ENCODE measurements at places on chromosomes 6 and 20.

- peak; percentile 46 for DNase-seq
Measured at GRCh38 chr6:27986928-27987725, 30.1 kb downstream of the OR2B6 start.

DNA sequence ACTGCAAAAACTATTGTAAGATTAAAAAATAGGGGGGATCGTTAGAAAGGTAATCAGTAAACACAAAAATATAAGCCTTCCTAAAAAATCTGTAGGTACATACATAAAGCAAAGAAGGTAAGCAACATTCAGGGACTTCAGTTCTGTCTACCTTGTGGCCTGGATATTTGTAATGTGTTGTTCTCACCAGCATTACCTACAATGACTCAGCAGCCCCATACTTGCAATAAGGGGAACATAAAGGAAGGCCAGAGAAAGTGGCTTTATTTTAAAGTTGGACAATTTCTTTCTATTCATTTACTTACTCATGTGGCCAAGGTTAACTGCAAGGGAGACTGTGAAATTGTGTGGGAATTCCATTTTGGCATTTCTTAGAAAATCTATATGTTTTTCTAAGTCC is 277.2 kb upstream of the PREP start:
- DNase-seq: no peak

- no peak for DNase-seq
Measured at GRCh38 chr6:109713097-109713496, 22.0 kb downstream of the FIG4 start.

- peak; percentile 83 for DNase-seq
Measured at GRCh38 chr6:14037402-14038277, 79.9 kb upstream of the CD83 start.

DNA sequence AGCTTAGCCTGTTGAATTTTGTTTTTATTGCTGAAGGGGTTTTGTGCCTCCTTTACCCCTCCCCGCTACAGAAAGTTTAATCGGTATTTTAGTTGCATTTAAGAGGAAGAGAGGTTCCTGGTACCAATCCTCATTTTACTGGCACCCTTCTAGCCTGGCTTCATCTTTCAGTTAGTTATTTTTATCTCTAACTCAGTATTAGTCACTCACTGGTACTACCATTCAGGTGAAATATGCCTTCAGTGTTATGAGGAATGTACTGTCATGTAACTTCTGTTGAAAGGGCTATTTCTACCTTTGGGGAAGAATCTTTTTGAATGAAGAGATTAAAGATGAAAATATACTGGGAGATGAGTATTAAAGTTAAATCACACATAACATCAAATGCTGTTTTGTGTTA is 211.8 kb downstream of the CDKAL1 start:
- no peak for DNase-seq

DNA sequence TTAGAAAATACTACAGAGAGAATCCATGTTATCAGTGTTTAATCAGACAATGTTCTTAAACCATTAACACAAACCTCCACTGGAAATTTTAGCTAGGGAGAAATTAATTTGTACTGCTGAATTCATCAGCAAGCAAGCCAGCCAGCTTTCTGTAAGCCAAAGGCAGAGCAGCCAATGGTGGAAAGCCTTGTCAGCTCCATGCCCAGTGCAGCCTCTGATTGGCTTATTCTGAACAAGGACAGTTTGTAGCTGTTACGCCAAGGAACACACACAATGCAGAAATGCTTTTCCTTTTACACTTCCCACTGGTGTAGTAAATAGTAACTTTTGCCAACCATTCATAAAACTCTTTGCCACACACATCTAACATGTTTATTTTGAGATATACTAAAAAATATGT is 265.0 kb downstream of the TENT5A start:
- DNase-seq: no peak

DNA sequence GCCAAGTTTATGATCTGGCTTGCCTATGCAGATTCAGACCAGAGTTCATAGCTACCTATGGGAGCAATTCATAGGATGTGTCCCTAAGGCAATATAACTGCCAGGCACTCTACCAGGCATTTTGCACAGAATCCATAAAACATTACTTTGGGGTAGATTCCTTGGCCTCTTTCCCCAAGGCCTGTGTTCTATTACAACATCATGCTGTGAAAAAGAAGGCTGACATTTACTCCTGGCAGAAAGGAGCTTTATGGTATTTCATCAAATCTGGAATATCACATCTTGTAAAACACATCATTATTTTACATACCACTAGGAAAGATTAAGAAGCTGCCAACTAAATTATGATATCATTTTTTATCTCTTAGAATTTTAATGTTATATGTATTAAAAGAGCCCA is 287.0 kb upstream of the MARCKS start:
- no peak for DNase-seq

- DNase-seq: peak; percentile 43
Measured at GRCh38 chr6:47669684-47670513, 28.5 kb upstream of the ADGRF4 start.

DNA sequence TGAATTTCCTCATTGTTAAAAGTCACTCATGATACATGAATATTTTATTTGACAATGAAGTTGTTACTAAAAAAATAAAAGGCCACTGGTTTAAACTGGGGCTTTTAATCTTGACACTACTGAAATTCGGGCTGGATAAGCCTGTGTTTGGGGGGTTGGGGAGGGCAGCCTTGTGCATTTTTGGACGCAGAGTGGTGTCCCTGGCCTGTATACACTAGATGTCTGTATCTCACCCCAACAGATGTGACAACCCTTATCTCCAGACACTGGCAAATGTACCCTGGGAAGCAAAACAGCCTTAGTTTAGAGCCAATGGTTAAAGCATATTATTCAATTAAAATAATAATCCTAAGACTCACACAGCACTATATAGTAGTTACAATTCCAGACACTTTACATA is 24.8 kb downstream of the MAN1A1 start:
- DNase-seq: no peak

GRCh38 chr20:38143238-38143645 is 21.8 kb downstream of the TGM2 start:
- no peak for DNase-seq

DNA sequence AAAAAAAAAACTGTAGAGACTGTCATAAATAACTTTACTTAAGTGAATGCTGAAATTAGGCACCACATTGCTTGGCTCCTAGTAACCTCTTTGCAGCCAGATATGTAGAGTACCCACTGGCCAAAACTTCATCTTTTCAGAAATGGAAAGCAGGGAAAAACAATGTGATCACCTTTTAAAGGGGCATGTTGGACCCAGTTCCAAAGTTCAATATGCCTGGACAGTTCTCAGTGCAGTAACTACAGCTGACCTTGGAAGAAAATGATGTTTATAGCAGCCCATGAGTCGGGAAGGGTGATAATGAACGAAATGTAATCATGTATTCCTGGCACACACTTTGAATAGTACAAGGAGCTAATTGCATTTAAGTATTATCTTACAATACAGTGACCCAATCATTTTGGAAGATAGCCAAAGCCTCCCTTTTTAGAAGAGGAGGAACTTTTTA is 93.6 kb upstream of the TAB2 start:
- DNase-seq: no peak

- no peak for DNase-seq
Measured at GRCh38 chr20:33079259-33079658, at the start of gene BPIFB4. Gene BPIFB4, plus strand, starts transcription at chr20:33079643. Its CDS starts 1,884 bp downstream, at chr20:33081527.

DNA sequence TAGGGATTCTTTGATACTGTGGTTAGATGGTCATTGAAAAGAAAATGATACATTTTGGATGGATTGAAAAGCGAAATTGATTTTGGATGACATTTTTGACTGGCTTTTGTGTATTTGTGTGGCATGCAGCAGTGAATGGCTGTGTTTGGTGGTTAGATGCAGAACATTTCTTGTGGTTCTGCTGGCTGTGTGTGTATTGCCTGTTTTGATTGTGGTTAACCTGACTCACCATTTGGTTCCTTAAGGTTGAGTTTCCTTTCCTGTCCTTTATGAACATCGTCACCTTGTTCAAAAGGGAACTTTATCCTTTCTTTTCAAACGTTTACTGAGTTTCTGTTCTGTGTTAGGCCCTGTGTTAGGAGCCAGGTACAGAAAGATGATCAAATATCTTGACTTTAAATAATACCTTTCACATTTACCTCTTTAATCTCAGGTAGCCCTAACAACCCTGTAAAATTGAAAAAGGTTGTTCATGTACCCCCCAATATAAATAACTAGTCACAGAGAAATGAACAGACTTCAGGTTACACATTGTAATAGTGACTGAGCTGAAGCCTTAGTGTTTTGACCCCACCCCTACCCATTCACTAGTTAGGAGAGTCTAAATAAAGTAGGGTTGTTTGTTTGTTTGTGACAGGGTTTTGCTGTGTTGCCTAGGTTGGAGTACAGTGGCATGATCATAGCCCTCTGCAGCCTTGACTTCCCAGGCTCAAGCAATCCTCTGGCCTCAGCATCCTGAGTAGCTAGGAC is 23.8 kb downstream of the ANKS1A start:
- DNase-seq: peak; percentile 82

- DNase-seq: no peak
Measured at GRCh38 chr6:6908121-6908520, 199.6 kb upstream of the RREB1 start.

DNA sequence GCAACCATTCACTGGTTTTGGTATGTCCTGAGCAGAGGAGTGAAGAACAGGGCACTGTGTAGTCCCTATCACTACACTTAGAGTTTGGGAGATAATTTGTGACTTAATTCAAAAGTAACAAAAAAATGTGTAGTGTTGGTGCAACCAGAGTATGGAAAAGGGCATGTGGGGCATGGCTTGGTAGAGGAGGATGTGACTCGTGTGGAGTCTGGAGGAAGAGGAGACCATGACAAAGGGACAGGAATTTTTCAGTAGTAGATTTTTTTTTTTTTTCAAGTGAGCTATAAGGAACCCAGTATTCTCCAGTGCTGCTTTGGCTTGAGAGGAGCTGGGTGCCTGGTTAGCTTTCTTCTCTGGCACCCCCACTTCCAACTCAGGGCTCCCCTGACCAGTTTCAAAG is 5.1 kb downstream of the MTRES1 start:
- peak; percentile 7 for DNase-seq

DNA sequence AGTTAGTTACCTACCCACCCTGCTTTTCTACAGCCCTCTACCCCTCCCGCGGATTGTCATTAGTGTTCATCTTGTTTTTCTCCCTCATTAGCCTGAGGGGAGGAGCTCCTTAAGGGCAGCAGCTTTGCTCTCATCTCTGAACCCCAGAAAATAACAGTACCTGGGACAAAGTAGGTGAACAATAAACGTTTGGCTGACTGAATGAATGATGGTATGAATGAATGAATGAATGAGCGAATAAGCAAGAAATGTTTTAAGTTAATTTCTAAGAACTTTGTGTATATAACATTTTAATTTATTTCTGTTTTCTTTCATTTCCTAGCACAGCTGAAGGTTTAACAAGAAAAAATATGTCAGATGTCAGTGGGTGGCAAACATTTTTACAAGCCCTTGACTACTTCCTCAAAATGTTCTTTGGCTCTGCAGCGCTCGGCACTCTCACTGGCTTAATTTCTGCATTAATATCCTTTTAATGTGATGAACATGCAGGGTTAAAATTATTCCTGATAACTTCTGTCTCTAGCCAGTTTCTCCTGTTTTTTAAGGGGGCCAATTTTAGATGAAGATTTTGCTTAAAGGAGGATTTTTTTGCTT is 50.1 kb downstream of the SLC9A8 start:
- DNase-seq: no peak

DNA sequence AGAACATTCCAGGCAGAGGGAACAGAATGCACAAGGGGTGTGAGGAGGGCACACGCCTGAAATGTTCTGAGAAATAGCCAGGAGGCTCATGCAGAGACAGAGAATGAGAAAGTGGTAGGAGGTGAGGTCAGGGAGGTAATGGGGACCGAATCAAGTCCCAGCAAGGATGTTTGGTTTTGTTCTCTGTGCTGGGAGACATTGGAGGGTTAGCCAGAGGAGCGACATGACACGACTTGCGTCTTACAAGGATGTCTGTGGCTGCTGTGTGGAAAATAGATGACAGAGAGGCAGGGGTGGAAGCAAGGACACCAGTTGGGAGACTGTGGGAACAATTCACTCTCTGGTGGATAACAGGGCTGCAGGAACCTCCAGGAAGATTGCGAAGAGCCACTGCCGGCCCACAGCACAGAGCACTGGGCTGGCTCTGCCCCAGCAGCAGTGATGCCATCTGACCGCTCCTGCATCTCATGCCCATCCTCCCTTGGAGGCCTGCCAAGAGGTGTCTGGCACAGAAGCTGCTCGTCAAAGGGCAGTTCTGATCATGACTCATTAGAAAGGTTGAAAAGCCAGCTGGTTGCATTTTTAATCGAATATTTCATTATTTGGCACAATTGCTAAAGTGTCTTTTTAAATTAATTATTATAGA is 57.7 kb upstream of the CD83 start:
- DNase-seq: peak; percentile 62

- no peak for DNase-seq
Measured at GRCh38 chr6:168027521-168027920, 30.1 kb downstream of the KIF25 start.

DNA sequence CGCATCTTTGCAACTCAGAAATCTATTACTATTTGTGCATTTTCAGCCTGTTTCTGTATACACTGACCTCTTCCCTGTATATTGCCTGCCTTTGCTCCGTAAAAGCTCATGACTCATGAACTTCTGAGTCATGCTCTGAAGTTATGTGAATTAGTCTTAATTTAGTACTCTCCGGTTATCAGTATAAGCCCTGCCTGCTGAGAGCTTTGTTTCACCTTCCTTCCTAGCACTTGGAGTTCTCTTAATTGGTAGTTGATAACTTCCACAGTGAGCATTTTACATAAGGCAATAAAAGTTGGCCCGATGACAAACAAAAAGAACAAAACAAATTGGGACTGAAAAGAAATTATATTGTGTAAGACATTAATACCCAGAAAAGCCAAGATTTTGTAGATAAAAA is 231.4 kb downstream of the GJA1 start:
- DNase-seq: peak; percentile 83

DNA sequence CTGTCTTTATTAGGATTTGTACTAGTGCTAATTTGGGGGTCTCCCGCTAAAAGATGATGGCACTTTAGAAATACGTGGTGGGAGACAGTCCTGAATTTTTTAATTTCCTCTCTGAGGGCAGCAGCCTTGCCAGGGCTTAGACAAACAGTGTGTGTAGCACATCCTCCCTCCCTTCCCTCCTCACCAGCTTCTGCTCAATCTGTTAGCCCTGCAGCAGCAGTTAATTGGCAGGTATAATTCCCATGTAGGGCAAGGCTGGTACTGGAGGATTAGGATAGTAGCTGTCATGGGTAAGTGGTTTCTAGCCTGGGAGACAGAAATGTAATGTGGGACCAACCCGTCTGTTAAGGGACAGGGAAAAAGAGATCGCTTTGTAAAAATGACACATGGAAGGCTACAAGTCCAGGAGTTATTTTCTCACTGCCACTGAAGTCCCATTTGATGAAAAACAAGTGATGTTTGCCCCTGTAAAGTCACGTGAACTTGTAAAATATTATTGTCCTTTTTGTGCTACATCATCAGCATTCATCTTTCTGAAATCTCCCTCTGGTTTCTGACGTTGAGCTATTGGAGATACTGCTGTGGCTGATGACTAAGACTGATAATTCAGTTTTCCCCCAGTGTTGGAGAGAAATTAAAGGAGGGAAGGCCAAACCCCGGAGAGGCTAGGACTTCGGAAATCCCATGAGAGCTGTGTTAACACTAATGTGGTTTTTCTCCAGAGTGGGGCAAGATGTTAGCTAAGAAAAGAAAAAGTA is 40.6 kb downstream of the CTNNBL1 start:
- DNase-seq: peak; percentile 89
